Right cardiac atrium (tissue), 5 donors: ENCODE measurements at places on chromosomes 4 and X. TPM values are rescaled to one million over a fixed set of nuclear protein-coding genes. Genes with fewer than 3 reads are reported as not detected.

GRCh38 chrX:101257448-101258258 lies 33.5 kb downstream of the TAF7L start:
- no peak for DNase-seq

Gene ADAMTS3
- 2.2 TPM for total RNA-seq

- peak; percentile 79 for DNase-seq
These were observed 29.5 kb upstream of the FGFR3 start for GRCh38 chr4:1763550-1764080.

GRCh38 chrX:1355131-1356046 lies 18.8 kb downstream of the IL3RA start:
- DNase-seq: no peak

DNA sequence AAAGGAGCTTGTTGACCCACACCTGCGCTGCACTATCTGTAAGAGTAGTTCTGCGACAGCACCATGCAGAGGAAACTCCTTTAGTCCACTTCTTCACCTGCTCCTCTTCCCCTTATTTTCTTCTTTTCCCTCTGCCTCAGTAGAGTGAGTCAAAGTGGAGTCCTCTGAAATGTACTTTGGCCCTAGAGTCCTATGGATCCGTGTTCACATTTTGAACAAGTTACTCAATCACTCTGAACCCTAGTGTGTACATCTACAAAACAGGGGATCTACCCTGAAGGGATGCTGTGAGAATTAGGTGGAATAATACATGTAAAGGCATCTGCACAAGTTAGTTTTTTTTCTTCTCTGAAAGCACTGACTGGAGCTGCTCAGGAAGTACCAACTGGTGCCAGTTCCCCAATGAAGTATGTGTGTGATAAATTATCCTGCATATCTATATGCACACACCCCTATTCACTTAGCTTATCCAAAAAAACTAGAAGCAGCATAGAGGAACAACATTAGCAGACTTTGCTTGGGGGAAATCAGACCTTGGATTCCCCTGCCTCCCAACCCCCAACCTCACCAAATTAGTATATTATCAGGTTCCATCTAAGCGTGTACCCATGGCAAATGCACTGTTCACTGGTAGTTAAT lies 118.5 kb upstream of the FAM9C start:
- DNase-seq: no peak

DNA sequence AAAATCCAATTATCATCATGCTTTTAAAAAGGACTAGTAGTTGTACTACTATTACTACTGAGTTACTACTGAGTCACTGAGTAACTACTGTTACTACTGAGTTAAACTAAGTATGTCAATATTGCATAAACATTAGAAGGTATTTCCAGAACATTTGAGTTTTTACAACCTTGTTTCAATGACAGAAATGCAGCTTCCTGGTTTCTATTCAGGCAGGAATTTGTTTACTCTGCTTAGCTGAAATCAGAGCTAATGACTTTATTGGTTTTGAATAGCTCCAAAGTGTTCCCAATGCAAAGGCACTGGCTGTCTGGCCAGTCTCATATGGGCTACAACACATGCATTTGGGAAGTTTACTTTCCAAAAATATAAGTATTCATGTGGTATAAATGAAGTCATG lies 12.0 kb downstream of the RPS6KA6 start:
- DNase-seq: no peak

GRCh38 chr4:177713454-177713853 lies 271.2 kb upstream of the AGA start:
- no peak for DNase-seq

Gene GAGE12E
- not detected for total RNA-seq

GRCh38 chr4:101169044-101170014 lies 178.0 kb downstream of the PPP3CA start:
- no peak for DNase-seq

GRCh38 chr4:156420623-156421022 lies 467.0 kb upstream of the CTSO start:
- DNase-seq: no peak

Gene MTMR1
- total RNA-seq: 22.5 TPM

Gene GPRASP2
- total RNA-seq: 24.1 TPM

- peak; percentile 67 for DNase-seq
These were observed 10.7 kb upstream of the CXCL8 start for GRCh38 chr4:73729534-73730165.

DNA sequence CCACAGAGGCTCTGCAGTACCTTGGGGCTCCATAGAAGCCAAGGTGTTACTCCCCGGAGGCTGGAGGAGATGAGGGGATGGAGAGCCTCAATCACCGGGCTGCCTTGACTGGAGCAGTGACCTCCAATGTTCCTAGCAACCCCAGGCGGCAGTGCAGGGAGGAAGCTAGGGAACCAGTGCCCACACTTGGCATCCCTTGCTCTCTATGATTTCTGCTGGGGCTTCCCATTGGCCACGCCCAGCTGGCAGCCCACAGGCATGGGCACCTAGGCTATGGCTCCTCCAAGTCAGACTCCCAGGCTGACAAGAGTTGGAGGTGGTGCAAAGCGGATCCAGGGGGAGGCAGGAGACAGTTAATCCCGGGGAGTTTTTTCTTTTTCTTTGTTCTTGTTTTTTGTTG lies 229.7 kb downstream of the EVC2 start:
- DNase-seq: no peak

Gene CCNB3
- total RNA-seq: 0.06 TPM

- DNase-seq: peak; percentile 55
These were observed 513 bp downstream of the NHSL2 start for GRCh38 chrX:71910986-71911730.

GRCh38 chr4:101953949-101954348 lies 163.4 kb downstream of the BANK1 start:
- no peak for DNase-seq

Gene CXXC4
- 12.2 TPM for total RNA-seq

Gene SLC10A7
- total RNA-seq: 8.8 TPM

Gene RTL9
- total RNA-seq: 0.54 TPM

DNA sequence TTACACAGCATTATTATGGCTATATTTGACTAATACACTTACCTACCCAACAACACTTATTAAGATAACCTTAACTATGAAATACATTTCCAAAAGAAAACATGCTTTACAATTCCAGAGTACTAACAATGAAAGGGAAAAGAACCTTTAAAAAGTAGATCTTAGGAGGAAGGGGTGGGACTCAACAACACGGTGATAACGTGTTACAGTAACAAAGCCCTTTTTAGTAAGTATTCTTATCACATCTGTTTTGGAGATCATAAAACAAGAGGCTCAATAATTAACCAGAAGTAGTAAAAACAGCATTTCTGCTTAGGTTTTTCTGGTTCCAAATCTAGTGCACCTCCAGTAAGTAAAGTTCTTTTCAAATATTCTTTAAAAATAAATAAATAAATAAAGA lies 202.1 kb upstream of the SLC7A11 start:
- no peak for DNase-seq

Gene TIMM17B
- 60.9 TPM for total RNA-seq

- DNase-seq: no peak
These were observed 384.5 kb downstream of the RPA4 start for GRCh38 chrX:97268182-97268680.

DNA sequence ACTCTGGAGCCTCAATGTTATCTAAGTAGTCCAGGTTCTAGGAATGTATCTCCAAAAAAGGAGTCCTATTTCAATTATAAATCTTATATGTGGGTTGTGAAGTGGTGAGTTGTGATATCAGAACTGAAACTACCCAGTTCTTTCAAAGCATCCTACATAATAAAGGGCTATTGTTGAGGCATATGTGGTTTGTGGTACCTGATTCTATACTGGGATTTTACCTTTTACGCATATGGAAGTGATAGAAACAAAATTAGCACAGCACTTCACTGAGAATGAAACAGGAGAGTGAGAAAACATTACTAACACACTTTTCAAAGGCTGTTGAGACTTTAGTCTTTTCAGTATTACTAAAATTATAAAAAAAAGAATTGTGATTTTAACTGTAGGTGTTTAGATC lies 417.7 kb upstream of the GALNT7 start:
- DNase-seq: no peak

- DNase-seq: no peak
These were observed 57.6 kb downstream of the PROM1 start for GRCh38 chr4:16026160-16026761.

Gene MAGEB1
- total RNA-seq: not detected

DNA sequence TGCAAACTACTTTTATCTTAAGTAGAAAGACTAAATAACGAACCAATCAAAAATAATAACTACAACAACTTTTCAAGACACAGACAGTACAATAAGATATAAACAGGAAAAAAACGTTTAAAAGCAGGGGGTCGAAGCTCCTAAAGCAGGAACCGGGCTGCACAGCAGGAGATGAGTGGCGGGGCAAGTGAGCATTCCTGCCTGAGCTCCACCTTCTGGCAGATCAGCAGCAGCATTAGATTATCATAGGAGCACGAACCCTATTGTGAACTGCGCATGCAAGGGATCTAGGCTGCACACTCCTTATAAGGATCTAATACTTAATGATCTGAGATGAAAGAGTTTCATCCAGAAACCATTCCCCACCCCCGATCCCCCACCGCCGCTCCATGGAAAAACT lies 146.2 kb downstream of the TEX11 start:
- DNase-seq: no peak

GRCh38 chr4:90198086-90198847 lies 71.1 kb downstream of the CCSER1 start:
- DNase-seq: no peak

Gene UPF3B
- total RNA-seq: 3.4 TPM

GRCh38 chr4:32645653-32646052 lies 1925.5 kb downstream of the PCDH7 start:
- DNase-seq: no peak

Gene SPANXA2
- not detected for total RNA-seq

Gene PLS3
- total RNA-seq: 43.1 TPM

- no peak for DNase-seq
These were observed 2.1 kb downstream of the BRWD3 start for GRCh38 chrX:80807606-80807991.

Gene WDR17
- total RNA-seq: 1.4 TPM

DNA sequence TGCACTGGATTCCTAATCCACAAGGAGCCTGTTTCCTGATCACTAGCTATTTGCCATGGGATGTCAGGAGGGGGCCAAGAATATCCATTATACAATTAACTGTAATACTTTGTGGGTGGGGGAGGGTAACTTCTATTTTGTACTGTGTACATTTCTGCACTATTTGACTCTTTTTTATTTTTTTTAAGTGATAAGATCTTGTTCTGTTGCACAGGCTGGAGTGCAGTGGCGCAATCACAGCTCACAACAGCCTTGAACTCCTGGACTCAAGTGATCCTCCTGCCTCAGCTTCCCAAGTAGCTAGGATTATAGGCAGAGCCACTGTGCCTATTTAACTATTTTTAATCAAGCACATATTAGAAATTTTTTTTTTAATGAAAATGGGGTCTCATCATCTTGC lies 134.1 kb downstream of the ELOVL6 start:
- no peak for DNase-seq

GRCh38 chr4:159284733-159285132 lies 181.9 kb downstream of the RAPGEF2 start:
- DNase-seq: no peak

Gene TIGD4
- 0.17 TPM for total RNA-seq

- no peak for DNase-seq
These were observed 56.9 kb upstream of the OGT start for GRCh38 chrX:71475785-71476540.

GRCh38 chr4:17771284-17771908 lies 10.0 kb downstream of the FAM184B start:
- DNase-seq: no peak

Gene SSX4
- not detected for total RNA-seq

DNA sequence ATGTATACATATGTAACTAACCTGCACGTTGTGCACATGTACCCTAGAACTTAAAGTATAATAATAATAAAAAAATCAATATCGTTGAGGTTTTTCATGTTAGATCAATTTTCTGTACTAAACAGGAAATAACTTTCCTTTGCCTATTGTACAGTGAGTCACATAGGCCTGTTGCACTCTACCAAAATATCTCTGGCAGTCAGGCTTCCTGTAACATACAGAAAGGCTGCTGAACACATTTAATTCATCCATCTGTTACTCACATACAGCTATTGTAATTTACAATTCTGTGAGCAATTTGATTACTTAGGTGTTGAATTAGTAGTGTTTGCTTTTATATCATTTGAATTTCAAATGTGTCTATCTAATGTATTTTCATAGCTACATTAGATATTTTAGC lies 427.8 kb downstream of the TMA16 start:
- DNase-seq: no peak

GRCh38 chr4:121009578-121010478 lies 62.5 kb downstream of the NDNF start:
- no peak for DNase-seq

DNA sequence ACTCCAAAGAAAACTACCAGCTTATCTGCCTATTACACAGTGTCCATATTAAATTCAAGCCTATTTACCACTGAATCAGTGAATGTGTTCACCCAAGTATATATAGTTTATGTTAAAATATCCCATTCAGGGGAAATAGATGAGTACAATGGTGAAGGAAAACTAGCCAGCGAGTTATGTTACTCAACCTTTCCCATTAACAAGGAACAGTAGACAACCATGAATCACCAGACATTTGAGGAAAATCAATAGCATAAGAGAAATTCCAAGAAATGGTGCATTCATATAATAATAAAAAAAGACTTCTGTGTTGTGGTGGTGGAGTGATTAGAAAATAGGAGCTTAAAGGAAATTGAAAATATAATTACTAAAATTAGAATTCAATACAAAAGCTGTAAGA lies 21.3 kb downstream of the IQCM start:
- DNase-seq: no peak

Gene DDX53
- total RNA-seq: not detected

DNA sequence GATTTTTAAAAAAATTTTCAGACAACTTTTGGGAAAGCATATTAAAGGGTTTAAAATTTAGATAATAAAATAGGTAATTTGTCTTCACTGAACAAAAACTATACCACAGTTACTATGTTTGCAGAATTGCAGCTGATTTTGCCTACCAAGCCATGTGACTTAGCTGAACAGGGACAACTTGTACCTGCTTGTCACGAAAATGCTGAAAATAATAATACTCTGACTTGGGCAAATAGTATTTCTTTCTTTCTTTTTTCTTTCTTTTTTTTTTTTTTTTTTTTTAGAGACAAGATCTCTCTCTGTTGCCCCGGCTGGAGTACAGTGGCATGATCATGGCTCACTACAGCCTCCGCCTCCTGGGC lies 225.2 kb upstream of the PPP1R2C start:
- no peak for DNase-seq

Gene NEUROG2
- total RNA-seq: not detected

- peak; percentile 53 for DNase-seq
These were observed 709 bp downstream of the GPAT3 start for GRCh38 chr4:83536362-83537272.
